ENCODE measurements at places on chromosomes 5 and 9.

GRCh38 chr9:100990605-100991381, 37.7 kb upstream of the PLPPR1 start:
- no peak for DNase-seq

DNA sequence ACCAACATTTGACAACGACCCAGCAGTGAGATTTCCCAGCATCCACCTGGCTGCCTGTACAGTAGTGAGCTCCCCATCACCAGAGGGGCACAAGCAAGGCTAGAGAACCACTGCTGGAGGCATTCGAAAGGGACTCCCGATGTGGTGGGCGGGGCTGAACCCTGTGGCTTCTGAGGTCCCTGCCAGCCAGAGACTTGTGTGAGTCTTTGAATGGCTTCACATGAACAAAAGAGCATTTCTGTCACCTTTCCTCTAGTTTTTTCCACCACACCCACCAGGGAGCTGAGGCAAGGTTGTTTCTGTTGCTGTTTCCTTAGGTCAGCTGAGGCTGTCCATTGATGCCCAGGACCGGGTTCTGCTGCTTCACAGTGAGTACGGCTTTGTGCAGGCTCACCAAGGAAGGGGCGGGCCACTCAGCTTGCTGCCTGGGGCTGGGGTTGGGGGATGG, 15.7 kb downstream of the RGS3 start:
- no peak for DNase-seq

GRCh38 chr5:77776554-77777206, 541 bp upstream of the TBCA start:
- no peak for DNase-seq

DNA sequence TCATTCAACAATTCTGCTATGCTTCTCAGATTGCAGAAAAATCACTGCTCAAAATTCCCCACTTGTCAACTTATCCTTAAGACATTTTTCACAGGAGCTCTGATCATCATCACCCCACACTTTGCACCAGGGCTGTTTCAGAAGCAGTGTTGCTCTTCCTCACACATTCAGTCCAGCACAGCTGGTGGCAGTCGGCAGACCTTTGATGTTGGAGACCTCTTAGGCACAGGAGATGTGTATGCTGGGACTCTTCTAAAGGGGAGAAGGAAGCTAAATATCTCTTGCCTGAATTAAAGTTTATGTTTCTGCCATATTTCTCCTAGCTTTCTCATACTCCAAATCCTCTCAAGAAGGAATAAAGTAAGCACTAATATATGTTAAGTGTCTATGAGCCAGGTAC, 44.8 kb upstream of the SSBP2 start:
- no peak for DNase-seq

DNA sequence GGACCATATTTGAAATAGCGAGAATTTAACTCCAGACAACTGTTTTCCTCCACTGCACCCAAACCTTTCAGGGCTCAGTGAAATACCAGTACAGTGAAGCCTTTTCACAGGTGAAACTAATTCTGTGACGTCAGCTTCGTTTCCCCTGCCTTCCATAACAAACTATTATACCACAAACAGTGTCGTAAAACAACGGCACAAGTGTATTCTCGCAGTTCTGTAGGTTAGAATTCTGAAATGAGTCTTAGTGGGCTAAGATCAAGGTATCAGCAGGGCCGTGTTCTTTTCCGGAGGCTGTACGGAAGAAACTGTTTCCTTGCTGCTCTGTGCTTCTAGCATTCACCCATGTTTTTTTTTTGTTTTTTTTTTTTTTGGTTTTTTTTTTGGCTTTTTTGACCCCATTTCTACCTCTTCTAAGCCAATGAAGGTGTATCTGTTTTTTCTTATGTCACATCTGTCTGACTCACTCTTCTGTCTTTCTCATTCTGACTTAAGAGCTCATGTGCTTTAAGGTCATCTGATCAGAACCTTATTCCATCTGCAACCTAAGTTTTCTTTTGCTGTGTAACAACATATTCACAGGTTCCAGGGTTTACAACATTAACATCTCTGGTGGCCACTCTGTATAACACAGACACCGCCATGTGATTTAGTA, 20.1 kb downstream of the ISOC1 start:
- no peak for DNase-seq

DNA sequence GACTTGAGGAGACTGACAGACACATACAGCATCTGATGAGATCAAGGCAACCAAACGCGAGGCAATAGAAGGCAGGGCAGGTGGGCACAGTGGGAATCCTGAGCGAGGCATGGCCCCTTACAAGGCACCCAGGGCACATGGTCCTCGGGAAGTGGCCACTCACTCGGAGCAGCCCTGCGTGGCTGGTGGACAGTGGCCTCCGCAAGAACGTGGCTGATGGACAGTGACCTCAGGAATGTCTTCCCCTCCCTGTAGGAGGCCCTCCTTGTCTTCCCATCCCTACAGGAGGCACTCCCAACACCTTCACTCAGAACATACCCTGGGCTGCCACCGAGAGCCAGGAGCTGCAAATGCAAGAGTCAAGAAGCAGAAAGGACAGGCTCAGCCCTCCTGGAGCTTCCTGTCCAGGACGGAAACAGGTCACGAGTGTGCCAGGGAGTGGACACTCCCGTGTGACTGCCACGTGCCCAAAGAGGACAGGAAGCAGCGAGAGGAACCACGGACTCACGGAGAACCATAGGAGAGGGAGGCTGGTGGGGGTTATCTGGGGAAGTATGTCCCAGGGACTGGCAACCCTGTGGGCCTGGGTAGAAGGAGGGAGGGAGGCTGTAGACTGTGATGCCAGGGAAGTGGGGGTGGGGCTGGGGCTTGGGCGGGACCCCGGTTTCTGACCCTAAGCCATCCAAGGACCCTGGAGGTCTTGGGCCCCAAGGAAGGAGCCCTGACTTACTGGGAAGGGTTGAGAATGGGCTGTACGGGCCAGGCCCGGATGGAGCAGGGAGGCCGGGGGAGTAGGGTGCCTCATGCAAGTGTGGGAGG, 321.9 kb upstream of the IRX4 start:
- no peak for DNase-seq

DNA sequence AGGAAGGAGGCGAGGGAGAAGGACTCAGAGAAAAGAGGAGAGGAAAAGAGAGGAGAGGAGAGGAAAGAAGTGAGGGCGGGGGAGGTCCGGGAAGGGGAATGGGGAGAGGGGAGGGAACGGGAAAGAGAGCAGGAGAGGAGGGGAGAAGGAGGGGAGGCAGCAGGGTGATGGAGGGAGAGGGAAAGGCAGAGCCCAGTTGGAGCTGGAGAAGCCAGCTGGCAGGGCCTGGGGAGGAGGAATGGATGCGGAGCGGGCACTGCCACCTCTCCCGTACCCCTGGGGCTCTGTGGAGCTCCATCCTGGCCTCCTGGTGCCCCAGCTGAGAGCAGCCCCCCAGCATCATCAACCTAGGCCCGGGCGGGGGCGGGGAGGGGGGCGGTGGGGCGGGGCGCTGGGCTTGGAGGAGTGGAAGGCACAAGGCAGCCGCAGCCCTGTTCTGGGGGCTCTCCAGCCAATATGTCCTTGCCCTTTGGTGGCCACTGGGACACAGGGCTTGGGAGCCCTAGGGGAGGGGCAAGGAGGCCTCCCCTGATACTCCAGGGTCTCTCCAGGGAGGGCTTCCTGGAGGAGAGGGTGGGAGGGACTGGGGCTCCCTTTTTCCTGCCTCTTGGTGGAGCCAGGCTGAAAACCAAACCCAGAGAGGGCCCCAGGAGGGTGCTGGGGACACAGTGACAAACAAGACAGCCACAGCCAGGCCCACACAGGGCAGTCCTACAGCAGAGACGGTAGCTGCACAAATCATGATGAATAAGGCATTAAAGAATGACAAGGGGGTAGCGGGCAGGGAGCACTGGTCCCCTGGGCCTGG, 123.7 kb downstream of the C9orf50 start:
- DNase-seq = peak; percentile 60

DNA sequence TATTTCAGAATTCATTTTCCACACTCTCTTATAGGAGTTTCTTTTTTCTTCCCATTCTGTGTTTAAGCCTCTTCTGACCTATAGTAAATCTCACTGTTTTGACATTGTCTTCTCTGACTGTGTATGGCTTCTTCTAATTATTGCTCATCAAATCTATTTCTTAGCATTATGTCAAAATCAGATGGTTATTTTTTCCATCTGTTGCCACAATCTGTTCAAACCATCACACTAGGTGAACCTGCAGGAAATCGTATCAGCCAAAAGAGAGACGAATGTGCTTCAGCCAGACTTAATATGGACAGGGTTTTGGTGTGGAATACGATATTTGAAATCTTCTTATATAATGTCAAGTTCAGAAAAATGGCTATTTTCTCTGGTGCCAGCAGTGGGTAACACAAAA, 15.9 kb upstream of the SEMA4D start:
- no peak for DNase-seq

GRCh38 chr5:176796411-176796810, 13.9 kb upstream of the UNC5A start:
- DNase-seq = no peak

DNA sequence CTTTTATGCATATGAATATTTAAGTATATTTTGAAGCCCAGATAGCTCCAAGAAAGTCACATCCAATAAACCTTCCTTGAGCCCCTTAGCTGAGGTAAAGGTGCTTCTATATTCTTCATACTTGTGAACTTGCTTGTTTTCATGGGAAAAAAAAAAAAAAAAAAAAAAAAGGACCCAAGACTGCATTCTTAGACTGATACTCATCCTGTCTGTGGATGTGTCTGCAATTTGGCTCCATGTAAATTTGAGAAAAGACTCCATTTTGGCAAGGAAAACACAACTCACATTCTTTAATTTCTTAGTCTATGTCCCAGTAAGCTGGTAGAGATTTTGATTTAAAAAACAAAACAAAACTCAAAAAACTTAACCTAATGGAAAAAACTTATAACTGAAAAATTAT, 238.3 kb downstream of the FBXL17 start:
- no peak for DNase-seq

DNA sequence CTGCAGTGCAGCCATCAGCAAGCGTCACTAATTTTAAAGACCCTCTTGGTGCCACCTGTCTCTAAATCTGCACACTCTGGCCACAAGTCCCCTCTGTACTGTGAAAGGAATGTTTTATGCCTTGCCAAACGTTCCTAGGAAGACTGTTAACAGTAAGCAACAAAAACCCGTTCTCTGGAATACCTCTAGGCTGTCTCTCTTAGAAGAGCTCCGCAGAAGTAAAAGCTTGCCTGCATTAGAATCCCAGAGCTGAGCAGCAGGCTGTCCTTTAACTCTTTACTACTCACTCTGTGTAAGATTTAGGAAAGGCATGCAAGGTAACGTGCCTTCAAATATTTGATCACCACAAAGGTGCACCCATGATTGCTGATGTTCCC, 53.9 kb upstream of the C9orf72 start:
- no peak for DNase-seq

GRCh38 chr9:37947977-37948376, 44.0 kb upstream of the SLC25A51 start:
- no peak for DNase-seq

DNA sequence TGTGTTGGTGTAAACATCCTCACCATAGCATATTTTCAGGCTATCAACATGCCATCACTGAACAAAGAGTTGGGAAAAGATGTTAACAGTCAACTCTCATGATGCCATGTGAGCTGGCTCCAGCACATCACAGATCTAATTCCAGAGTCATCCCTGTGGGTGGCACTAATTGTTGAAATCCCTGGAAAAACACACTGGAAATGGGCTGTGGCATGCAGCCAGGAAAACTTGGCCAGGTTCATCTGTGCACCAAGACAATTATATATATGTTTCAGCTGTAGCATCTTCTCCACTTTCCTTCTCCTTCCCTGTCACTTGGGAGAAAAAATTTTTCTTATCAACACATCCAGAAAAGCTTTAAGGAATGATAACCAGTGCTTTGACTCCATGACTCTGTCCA, 313.7 kb downstream of the TRIM32 start:
- no peak for DNase-seq

GRCh38 chr5:88847420-88847819, 35.6 kb downstream of the MEF2C start:
- no peak for DNase-seq

- DNase-seq = no peak
Observed at GRCh38 chr5:9502864-9503263, 43.0 kb downstream of the SEMA5A start.

DNA sequence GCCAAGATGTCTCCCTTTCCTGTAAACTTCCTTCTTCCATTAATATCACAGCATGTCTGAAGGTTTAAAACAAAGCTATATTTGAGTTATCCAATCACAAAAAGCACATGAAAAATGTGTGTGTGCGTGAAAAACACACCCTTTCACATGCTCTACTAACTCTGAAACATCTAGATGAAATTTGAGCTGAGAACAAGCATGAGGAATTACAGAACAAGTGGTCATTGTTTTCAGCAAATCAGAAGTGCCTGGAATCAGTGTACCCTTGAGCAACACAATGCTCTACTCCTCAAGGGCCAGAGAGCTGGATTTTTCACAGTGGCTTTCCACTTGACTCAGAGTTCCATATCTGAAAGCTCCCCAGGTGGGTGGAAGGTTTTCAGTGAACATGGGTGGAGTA, 255.9 kb downstream of the PSAT1 start:
- no peak for DNase-seq

GRCh38 chr9:37284636-37285035, 137.9 kb upstream of the GRHPR start:
- DNase-seq = no peak

- DNase-seq = no peak
Observed at GRCh38 chr9:86842573-86842972, 104.7 kb downstream of the GAS1 start.

DNA sequence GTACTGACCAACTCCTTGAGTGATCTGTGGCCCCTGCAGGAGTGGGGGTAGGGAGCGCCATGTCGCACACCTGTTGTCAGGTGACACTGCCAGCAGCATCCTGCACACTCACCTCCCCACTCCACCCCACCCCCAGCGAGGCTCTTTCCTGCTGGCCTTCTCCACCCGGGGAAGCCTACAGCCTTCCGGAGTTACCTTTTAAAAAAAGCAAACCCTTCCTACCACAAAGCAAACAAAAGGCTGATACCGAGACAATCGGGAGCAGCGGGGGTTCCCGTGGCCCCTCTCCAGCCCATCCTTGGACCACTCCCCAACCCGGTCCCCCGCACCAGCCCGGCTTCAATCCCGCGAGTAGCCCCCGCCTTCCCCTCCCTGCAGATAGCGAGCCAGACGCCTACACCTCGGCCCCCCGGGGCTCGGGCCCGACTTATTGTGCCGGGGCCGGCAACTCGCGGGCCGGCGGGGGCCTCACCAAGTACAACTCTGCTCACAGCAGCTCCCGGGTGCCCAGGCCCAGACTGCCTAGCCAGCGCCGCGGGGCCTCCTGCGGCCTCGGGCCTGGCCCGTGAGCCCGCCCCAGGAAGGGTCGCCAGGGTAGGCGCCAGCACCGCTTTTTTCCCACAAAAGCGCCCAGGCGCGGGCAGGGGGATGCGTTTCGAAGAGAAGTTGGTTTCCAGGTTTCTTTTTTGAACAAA, 724 bp downstream of the MACROH2A1 start:
- no peak for DNase-seq
